CD8-positive, alpha-beta memory T cell (primary cell): ENCODE measurements at places on chromosomes 3 and 15. TPM values are rescaled to one million over a fixed set of nuclear protein-coding genes. Genes with fewer than 3 reads are reported as not detected.

DNA sequence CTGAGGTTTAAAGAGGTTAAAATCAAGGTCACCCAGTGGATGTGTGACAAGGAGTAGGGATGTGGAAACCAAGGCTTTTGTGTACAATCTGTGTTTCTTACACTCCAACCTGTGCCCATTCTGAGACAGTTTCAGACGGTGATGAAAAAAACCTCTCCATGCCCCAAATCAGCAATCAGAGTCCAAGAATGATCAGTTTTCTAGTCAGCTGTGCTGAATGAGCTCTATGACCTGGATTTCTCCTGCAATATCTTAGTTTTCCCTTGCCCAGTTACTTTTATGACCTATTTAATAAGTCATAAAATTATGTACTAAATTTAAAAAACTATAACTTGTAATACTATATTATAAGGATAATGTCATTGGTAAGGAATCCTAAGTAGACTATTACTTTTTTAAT, 37.5 kb upstream of the CBLB start:
- H3K27ac ChIP-seq, result no peak overlapping the region
- H3K4me1 ChIP-seq, result peaks cover 4% of the 10 kb centered on the region
- H3K36me3 ChIP-seq, result no peaks in the 10 kb centered on the region
- no peaks in the 10 kb centered on the region for H3K27me3 ChIP-seq
- H3K4me3 ChIP-seq, result no peak overlapping the region
- DNase-seq, result no peak

DNA sequence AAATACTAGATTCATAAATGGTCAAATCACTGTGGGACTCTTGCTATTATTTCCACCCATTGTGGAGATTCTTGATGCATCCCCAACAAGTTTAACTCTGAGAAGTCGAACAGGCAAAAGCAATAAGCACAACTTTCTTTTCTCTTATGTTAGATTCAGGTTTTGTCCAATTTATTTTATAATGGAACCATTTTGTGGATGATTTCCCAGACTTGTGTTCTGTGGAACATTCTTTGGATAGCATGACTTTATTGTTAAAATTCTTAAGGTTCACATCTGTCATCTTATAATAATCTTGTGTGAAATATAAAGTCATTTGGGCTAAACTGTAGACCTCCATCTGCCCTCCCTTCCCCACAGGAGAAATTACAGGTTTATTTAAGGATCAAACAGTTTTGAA, 213.7 kb downstream of the LPP start:
- H3K27ac ChIP-seq, result no peak overlapping the region
- H3K27me3 ChIP-seq, result no peaks in the 10 kb centered on the region
- H3K4me1 ChIP-seq, result peaks cover 3% of the 10 kb centered on the region
- no peak for DNase-seq

GRCh38 chr3:137110392-137110996, 152.7 kb downstream of the IL20RB start:
- H3K4me1 ChIP-seq, result peaks cover 2% of the 10 kb centered on the region
- no peaks in the 10 kb centered on the region for H3K36me3 ChIP-seq
- no peak overlapping the region for H3K27ac ChIP-seq

Gene FBXO40
- total RNA-seq, result not detected
